Forelimb muscle (tissue), 1 donor: ENCODE measurements at places on chromosomes 4 and X. TPM values are rescaled to one million over a fixed set of nuclear protein-coding genes. Genes with fewer than 3 reads are reported as not detected.
A peak's percentile ranks its signal among the peaks of the same experiment; 100 is the strongest.

The FAM120C gene
- 8.7 TPM for polyA plus RNA-seq

The CRMP1 gene
- 19.4 TPM for polyA plus RNA-seq

The GRIPAP1 gene
- 25.0 TPM for polyA plus RNA-seq

The SH3D19 gene
- 27.9 TPM for polyA plus RNA-seq

The NLRP2B gene
- polyA plus RNA-seq: not detected

The SMIM20 gene
- polyA plus RNA-seq: 43.2 TPM

DNA sequence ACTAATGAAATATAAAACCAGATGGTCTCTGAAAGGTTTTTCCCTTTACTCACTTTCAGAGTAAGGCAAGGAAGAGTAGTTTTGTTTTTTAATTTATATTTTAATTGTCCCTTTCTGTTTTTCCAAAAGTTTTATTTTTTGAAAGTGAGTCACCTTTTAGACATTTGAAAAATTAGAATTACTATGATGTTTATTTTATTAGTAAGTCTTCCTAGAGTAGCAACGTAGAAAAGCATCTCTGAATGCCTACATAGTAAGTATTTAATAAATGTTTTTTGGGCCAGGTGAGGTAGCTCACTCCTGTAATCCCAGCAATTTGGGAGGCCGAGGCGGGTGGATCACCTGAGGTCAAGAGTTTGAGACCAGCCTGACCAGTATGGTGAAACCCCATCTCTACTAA, 51.1 kb downstream of the TET2 start:
- DNase-seq: no peak

GRCh38 chr4:103400405-103400804, 202.3 kb upstream of the CENPE start:
- DNase-seq: no peak

GRCh38 chr4:186701273-186701672, 22.4 kb downstream of the FAT1 start:
- DNase-seq: no peak

DNA sequence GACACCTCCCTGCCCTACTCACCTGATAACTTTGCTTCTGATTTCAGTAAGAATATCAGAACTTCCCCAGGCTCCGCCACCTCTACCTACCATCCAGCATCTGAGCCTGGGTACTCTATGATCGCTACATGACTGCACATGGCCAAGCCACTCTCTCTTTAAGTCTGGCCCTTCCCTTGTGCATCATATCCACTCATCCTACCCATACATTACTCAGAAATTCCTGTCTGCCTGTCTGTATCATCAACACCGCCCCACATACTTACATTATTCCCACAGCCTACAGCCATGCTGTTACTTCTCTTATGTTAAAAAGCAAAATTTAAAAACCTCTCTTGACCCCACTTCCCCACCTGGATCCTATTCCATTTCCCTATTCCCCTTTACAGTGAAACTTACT, 84.7 kb downstream of the SCD5 start:
- no peak for DNase-seq

- no peak for DNase-seq
Observed at GRCh38 chr4:117479673-117480072, 394.3 kb upstream of the TRAM1L1 start.

DNA sequence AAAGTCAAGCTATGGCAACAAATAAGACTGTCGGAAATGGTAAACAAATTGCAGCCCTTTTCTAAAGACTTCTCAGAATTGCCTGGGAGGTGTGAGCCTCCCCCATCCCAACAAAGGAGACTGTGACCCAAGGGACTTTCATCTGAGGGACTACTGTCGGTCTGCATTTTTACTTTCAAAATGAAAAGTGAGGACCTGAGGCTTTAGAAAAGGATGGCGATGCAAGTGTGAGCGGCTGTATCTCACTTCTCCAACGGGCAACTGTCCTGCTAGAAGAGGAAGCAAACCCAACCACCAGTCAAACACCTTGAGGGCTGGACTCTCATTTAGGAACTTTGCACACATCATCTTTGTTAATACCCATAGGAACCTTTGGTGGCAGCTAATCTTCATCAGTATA, 62.6 kb upstream of the CLNK start:
- no peak for DNase-seq

DNA sequence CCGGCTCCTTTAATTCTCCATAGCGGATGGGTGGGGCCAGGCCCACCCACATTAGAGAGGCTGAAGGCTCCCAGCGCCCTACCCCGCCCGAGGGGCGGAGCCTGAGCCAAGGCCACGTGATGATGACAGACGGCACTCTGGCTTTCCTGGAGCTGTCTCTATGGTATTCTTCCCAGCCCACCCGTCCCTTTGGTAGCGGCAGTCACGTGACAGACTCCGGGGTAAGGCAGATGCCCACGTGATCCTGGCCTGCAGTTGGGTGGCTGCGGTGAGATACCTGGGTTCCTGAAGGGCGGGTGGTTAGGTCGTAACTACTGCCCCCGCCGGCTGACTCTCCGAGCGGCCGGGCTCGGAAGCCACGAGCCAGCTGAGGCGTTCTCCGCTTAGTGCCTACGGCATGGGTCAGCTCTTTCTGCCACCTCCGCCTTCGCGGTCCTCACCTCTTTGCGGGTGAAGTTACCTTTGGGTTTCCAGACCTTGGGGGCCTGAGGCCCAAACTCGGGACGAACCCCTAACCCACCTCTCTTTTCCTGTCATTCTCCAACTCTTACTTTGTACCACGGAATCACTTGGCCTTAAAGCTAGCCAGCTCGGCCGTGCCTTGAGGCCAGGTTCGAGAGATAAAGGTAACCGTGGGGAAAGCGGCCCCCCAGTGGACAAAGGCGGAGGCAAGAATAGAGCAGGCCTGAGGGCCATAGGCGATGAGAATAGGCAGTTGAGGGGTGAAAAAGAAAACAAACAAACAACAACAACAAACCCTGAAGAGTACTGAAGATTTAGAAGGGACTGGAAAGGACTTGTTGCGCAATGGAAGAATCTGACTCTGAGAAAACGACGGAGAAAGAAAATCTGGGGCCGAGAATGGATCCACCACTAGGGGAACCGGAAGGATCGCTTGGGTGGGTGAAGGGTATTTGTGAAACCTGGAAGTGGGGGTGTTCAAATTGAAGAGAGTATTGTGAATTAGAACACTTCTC, at the start of gene RRAGB:
TSS of gene RRAGB (plus strand) at position 229 of the 977 bp plus-strand sequence. CDS start at position 808, 579 bp downstream.
- DNase-seq: peak; percentile 87

DNA sequence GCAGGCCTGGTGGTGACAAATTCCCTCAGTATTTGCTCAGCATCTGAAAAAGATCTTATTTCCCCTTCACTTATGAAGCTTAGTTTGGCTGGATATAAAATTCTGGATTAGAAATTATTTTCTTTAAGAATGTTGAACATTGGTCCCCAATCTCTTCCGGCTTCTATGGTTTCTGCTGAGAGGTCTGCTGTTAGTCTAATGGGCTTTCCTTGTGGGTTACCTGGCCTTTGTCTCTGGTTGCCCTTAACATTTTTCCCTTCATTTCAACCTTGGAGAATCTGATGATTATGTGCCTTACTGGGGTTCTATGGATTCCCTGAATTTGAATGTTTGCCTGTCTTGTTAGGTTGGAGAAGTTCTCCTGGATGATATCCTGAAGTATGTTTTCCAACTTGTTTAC, 17.4 kb upstream of the TMPRSS11F start:
- no peak for DNase-seq

DNA sequence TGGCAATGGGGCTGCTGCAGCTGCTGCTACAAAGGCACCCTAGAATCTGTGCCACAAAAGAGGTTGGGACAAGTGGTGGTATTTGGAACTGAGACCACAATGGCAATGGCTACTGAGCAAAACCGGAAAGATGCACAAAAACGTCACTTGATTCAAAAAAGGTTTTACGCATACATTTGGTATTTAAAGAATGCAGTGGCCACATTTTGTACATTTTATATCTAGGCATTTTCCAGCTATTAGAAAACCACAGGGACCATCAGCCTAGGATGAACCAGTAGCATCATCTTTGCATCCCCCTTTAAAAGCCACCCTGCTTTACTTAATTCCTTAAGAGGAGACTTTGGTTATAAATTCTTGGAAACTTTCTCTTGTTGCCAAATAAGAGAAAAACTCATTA, 104.8 kb upstream of the CXCL13 start:
- DNase-seq: no peak

DNA sequence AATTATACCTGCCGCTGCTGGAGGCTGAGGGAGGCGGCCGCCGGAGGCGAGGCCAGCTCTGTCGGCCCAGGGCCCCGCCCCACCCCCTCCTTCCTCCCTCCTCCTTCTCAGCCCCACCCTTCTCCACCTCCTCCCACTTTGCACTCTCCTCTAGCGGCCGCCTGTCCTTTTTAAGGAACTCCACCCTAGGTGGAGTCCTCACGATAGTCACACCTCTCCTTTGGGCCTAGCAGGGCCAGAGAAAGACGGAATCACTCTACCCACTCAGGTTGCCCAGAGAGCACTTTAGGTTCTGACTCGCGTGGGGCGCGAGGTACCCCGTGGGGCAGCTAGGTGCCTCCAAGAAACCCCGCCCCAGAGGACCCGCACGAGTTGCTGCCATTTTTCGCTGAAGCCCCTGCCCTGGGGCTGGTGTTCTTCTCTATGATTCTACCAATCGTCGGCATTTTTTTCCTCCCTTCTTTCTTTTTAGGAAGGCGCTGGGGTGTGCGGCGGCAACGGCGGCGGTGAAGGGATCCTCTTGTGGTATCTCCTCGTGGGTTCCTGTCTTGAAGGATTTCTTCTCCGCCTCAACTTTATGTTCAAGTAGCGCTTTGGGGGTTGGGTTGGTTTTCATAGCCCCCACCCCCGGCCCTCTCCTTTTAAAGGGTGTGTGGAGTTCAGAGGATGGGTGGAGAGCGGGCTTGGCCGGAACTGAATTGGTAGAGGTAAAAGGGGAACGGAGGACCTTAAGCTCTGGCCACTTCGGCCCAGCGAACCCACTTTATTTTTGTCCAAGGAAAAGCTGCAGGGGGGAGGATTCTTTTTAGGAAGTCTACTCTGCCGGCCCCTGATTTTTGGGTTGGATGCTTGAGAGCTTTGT, at the start of gene KLF8:
TSS of gene KLF8 (plus strand) at position 136 of the 862 bp plus-strand sequence. CDS start 979 bp downstream, outside the sequence.
- DNase-seq: no peak

DNA sequence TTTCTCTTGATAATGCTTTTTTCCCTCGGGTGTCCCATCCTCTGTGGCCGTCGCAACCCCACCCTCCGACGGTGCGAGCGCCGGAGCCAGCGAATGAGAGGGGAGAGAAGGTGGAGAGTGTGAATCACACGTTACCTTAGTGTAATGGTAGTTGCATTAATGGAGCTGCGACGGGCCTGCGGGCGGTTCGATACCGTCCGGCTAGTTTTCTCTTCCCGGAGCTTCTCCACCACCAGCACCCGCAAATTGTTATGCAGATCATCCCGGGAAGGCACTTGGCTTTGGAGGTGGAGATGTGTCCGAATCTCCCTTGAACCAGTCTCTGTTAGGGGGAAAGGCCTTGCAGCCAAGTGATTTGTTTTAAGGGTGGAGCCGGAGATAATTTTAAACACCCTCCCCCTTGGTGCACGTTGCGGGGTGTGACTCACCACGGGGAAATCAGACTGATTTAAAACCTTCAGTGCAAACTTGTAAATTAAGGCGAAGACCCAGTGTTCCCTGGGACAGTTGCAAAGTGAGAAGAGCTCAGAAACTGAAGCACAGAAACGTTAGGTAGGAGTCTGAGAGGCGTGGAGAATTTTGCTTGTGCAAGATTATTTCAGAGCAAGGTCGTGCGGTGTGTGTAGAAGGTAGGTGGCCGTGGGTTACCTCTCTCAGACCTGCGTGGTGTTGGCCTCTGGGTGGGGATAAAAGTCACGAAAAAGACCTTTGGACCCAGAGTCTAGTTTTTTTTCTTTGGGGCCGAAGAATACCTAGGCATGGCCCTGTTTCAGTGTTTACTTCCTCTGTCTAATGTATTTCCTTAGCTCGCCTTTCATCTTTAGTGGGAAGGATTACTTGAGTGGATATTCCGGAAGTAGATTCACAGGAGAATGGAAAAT, 1.3 kb downstream of the AFF1 start:
- DNase-seq: no peak

DNA sequence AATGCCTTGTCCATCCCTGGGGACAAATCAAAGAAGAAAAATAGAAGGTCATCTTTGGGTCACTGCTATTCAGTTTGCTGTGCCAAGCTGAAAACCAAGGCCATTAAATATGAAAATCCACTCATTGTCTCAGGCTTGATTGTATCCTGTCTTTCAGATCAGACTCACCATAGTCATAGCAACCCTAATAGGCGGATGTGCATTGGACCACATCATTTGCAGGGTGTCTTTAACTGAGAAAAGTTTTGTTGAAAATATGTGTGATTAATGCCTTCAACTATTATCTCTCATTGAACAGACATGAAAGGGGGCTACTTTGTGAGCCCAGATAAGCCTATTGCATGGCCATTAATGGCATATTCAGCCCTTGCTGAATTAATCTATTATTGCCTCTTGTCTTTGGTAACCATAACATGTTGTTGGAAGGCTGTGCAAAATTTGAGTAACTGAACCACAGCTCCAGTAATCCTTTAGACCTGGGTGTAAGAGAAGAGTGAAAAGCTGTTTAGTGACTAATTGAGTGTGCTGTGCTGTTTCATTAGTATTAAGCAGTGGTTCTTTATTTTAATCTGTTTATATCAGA, 453.6 kb upstream of the EPHA5 start:
- DNase-seq: no peak

GRCh38 chr4:8199594-8200301, 658 bp downstream of the SH3TC1 start:
- no peak for DNase-seq

GRCh38 chrX:54747733-54748393, 50.2 kb downstream of the ITIH6 start:
- DNase-seq: no peak

GRCh38 chrX:105738162-105738561, 84.2 kb upstream of the NRK start:
- DNase-seq: no peak

GRCh38 chrX:139158256-139158655, 372.3 kb upstream of the F9 start:
- no peak for DNase-seq

GRCh38 chrX:28589046-28589445, 1.8 kb downstream of the IL1RAPL1 start:
- DNase-seq: no peak

- no peak for DNase-seq
Observed at GRCh38 chr4:139144161-139144859, 32.7 kb downstream of the ELF2 start.

DNA sequence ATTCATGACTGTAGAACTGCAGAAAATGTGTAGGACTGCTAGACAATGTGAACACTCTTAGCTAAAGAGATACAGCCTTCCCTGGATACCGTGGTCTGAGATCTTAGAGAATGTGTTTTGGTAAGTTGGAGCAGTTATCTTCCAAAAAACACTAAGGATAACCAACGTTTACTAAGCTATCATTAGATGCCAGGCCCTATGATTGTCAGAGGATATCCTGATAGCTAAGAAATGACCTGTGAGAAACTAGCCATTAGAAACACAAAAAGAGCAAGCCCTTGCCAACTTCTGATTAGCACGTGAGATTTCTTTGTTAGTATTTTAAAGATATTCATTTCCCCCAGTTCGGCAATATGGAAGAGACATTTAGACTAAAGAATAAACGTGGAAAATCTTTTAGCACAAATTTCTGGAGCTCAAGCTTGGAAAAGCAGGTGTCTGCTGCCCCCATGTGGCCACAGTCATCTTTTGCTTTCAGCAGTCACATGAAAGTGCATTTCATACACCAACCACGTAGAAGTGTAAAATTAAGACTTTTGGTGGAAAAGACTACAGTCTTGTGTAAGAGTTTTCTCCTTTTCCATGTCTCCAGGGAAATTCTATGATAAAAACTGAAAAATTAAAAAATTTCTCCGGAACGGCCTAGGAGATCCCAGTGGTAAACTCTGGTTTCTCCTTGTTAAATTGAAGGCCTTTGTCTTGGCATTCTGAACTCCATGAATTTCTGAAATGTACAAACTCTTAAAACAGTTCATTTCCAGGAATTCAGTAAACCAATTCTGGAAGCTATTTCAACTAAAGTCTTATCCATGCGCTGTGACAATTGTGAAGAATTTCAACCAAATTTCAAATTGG, 136.4 kb downstream of the ZNF674 start:
- peak; percentile 44 for DNase-seq
